Activated T-helper 9 cell treated with anti-CD3 and anti-CD28 coated beads, Interleukin-2, amount 50 U/mL, for 16 hours (primary cell): ENCODE measurements at places on chromosomes 5 and 9.

DNA sequence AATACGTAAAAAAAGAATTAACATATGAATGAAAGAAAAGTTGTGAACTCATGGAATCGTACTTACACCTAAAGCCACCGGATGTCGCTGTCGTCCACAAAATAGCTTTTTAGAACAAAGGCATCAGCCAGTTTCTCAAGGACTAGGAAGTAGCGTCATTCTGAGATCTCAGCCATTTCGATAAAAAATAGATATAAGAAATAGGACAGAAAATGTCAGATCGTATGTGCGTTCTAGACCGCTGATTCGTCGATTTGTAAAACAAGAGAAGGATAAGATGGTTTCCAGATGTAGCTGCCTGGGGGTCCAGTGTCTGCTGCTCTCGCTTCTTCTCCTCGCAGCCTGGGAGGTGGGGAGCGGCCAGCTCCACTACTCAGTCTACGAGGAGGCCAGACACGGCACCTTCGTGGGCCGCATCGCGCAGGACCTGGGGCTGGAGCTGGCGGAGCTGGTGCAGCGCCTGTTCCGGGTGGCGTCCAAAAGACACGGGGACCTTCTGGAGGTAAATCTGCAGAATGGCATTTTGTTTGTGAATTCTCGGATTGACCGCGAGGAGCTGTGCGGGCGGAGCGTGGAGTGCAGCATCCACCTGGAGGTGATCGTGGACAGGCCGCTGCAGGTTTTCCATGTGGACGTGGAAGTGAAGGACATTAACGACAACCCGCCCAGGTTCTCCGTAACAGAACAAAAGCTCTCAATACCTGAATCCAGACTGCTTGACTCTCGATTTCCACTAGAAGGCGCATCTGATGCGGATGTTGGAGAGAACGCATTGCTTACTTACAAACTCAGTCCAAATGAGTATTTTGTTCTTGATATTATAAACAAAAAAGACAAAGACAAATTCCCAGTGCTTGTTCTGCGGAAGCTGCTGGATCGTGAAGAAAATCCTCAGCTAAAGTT lies at the start of gene PCDHA10:
TSS of gene PCDHA10 (plus strand) at position 126 of the 903 bp plus-strand sequence. CDS start at position 278, 152 bp downstream.
- DNase-seq, result no peak

GRCh38 chr5:42396111-42396510 lies 27.1 kb upstream of the GHR start:
- DNase-seq, result no peak

DNA sequence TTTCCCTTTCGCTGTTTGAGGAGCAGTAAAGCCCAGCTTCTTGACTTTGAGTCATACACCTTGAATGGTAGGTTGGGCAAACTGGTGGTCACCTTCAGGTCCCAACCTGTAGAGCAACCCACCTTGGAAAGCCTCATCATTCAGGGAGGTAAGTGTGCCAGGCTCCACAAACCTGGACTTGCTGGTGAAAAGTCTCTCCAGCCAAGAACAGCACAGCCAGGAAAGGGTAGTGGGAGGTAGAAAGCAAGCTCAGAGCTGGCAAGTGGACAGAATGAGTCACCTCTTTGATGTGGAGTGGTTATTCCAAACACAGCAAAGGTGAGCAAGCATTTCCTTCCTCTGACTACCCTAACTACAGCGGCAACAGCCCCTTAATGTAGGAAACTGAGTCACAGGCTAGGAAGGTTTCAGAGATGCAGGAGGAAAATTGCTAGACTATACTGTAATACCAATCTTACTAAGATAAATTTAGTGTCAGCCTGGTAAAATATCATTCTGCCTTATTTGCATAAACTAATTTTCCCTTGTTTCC lies 117.5 kb upstream of the MTAP start:
- peak; percentile 10 for DNase-seq

GRCh38 chr5:103919506-103919905 lies 356.9 kb upstream of the NUDT12 start:
- DNase-seq, result no peak

GRCh38 chr5:177438468-177438867 lies 8.1 kb upstream of the PRR7 start:
- no peak for DNase-seq

- no peak for DNase-seq
These were observed 26.0 kb downstream of the CRHBP start for GRCh38 chr5:76978869-76979268.

DNA sequence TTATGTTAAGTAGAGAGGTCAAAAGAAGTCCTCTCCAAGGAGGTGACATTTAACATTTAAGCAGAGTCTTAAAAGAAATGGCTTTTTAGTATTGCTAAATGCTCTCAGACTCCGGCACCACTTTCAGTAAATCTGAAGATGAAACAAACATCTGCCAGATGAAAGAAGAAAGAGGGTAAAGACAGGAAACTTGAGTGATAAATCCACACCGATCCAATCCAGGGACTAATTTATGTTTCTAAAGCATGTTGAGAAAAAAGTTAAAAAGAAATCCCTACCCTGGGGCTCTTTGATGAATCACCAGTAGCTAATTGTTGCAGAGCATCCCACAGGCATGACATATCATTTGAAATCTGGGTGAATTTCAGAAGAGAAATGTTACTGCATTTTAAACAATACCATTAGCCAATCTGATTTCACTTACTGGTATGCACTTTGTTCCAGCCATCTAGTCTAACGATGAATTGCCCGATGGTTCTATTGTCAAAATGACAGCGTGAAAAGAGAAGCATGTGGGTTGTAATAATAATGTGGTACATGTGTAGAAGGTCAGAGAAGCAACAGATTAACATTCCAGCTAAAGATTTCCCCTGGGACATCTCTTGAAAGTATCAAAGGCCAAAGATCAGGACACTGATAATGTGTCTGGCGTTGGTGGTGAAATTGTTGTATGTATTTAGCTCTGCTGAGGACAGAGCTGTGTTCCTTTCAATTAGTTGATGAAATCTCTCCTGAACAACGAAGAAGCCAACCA lies 485.7 kb downstream of the CSNK1G3 start:
- no peak for DNase-seq

GRCh38 chr5:1299511-1299850 lies 4.6 kb upstream of the TERT start:
- DNase-seq, result no peak
